Activated naive CD4-positive, alpha-beta T cell treated with anti-CD3 and anti-CD28 coated beads, Interleukin-2, amount 10 ng/mL, durations not matched to agents 7 days and 5 days (primary cell): ENCODE measurements at places on chromosomes 6 and 20.

- H3K27ac ChIP-seq: no peak overlapping the region
- no peaks in the 10 kb centered on the region for H3K27me3 ChIP-seq
- no peak overlapping the region for H3K4me3 ChIP-seq
- no peak for DNase-seq
- peaks cover 57% of the 10 kb centered on the region for H3K36me3 ChIP-seq
Measured at GRCh38 chr6:158743033-158743651, 76.0 kb downstream of the EZR start.

DNA sequence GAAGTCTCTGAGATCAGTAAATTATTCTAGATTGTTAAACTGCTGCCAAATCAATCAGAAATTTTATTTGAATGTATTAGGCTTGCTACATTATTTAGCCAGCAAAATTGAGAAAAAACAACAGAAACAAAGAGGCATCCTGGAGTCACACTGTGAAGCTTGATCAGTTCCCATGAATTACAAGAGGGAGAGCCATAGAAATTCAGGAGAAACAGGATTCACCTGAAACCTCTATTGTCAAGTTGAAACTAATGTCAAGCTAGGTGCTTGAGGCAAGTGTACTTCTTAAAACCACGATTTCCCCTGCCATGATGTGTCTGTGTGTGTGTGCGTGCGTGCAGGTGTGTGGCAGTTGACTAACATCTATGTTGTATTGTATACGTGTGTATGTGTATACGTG, 439.1 kb upstream of the NOX3 start:
- H3K27me3 ChIP-seq: no peaks in the 10 kb centered on the region
- H3K4me3 ChIP-seq: no peak overlapping the region
- no peak overlapping the region for H3K27ac ChIP-seq
- DNase-seq: no peak
- no peaks in the 10 kb centered on the region for H3K36me3 ChIP-seq

GRCh38 chr6:16184129-16184528, 54.3 kb upstream of the GMPR start:
- H3K27me3 ChIP-seq: peaks cover 8% of the 10 kb centered on the region
- peaks cover 24% of the 10 kb centered on the region for H3K36me3 ChIP-seq
- DNase-seq: no peak
- no peak overlapping the region for H3K27ac ChIP-seq
- H3K4me3 ChIP-seq: no peak overlapping the region
- peaks cover 34% of the 10 kb centered on the region for H3K4me1 ChIP-seq

DNA sequence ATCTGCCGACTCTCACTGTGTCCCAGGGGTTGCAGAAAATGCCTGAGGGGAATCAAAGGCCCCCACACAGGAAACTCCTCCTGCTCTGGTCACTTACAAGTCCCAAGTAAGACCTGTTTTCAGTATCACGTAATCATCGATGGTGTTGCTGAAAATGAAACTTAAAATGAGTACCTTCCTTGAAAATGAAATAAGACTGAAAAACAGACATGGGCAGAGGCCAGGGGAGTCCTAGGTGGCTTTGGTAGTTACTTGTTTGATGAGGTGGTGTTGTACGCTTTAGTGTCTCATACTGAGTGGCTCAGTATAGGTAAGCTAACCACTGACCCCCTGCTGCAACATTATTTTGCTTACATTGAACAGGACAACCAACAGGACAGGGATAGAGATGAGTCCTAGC, 43.0 kb upstream of the SYNCRIP start:
- H3K27me3 ChIP-seq: peaks cover 10% of the 10 kb centered on the region
- peaks cover 6% of the 10 kb centered on the region for H3K36me3 ChIP-seq
- H3K4me3 ChIP-seq: no peak overlapping the region
- no peak for DNase-seq
- peaks cover 8% of the 10 kb centered on the region for H3K4me1 ChIP-seq

GRCh38 chr6:39090036-39090435, 24.9 kb downstream of the SAYSD1 start:
- H3K27me3 ChIP-seq: peaks cover 60% of the 10 kb centered on the region
- no peak overlapping the region for H3K27ac ChIP-seq
- DNase-seq: no peak
- H3K4me1 ChIP-seq: no peaks in the 10 kb centered on the region
- H3K4me3 ChIP-seq: no peak overlapping the region

- H3K27ac ChIP-seq: peak overlapping the region; percentile 87
- peak overlapping the region; percentile 38 for H3K4me3 ChIP-seq
- H3K27me3 ChIP-seq: no peaks in the 10 kb centered on the region
- no peak for DNase-seq
Measured at GRCh38 chr20:44993343-44993742, 27.0 kb downstream of the STK4 start.

DNA sequence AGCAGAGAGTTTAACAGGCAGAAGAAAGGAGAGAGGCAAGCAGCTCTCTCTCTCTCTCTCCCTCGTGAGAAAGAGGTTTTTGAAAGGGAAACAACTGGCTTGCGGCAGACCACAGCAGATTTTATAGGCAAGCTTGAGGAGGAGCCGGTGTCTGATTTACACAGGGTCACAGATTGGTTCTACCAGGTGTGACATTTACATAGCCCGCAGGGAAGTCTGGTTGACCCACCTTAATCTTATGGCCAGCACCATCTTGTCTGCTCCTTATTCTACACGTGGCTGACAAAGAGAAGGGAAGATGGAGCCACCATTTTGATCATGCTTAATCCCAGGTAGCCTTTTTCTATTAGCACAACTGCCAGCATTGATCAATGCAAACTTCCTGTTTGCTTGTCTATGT, 65.4 kb downstream of the OR2J2 start:
- H3K27me3 ChIP-seq: peaks cover 7% of the 10 kb centered on the region
- no peak overlapping the region for H3K4me3 ChIP-seq
- no peaks in the 10 kb centered on the region for H3K4me1 ChIP-seq
- H3K27ac ChIP-seq: no peak overlapping the region
- DNase-seq: no peak
- no peaks in the 10 kb centered on the region for H3K36me3 ChIP-seq

- no peak for DNase-seq
- no peak overlapping the region for H3K4me3 ChIP-seq
- H3K36me3 ChIP-seq: no peaks in the 10 kb centered on the region
- H3K27me3 ChIP-seq: peaks cover 4% of the 10 kb centered on the region
- H3K4me1 ChIP-seq: no peaks in the 10 kb centered on the region
- no peak overlapping the region for H3K27ac ChIP-seq
Measured at GRCh38 chr6:154403788-154404187, 47.2 kb upstream of the IPCEF1 start.

DNA sequence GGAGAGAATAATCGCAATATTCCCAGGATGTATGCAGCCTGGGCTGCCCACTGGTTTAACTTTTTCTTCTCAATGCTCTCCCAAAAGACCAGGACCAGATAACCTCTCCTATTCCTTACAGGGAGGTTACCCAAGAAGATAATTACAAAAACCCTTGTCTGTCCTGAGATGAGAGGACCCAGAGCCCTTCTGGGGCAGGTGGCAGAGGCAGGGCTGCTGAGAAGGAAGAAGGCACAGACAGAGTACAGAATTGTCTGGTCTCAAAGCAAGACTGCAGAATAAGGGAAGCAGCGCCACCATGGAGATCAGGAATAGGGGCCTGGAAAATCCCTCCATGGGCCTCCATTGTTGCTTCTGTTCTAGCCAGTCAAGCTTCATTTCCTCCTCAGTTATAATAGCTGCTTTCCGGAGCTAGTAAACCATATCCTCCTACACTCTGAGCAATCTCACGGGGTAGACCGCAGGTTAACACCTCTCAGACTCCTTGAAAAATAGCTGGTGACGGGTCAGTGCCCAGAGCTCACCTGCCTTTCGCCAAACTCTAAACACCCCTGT, 463 bp upstream of the HLA-DMB start:
- peaks cover 6% of the 10 kb centered on the region for H3K36me3 ChIP-seq
- H3K4me3 ChIP-seq: peak overlapping the region; percentile 83
- peaks cover 67% of the 10 kb centered on the region for H3K4me1 ChIP-seq
- H3K27ac ChIP-seq: peak overlapping the region; percentile 97
- peaks cover 6% of the 10 kb centered on the region for H3K27me3 ChIP-seq

GRCh38 chr6:163427498-163428254, 13.2 kb downstream of the QKI start:
- H3K27ac ChIP-seq: no peak overlapping the region
- no peak for DNase-seq
- no peaks in the 10 kb centered on the region for H3K4me1 ChIP-seq
- no peak overlapping the region for H3K4me3 ChIP-seq
- peaks cover 2% of the 10 kb centered on the region for H3K36me3 ChIP-seq

GRCh38 chr6:4853782-4854511, 77.7 kb downstream of the CDYL start:
- H3K4me1 ChIP-seq: peaks cover 11% of the 10 kb centered on the region
- no peaks in the 10 kb centered on the region for H3K36me3 ChIP-seq
- no peak for DNase-seq
- H3K4me3 ChIP-seq: no peak overlapping the region

- no peak overlapping the region for H3K27ac ChIP-seq
- H3K27me3 ChIP-seq: no peaks in the 10 kb centered on the region
- no peak for DNase-seq
- H3K4me3 ChIP-seq: no peak overlapping the region
Measured at GRCh38 chr6:37313723-37314486, 39.9 kb upstream of the RNF8 start.

DNA sequence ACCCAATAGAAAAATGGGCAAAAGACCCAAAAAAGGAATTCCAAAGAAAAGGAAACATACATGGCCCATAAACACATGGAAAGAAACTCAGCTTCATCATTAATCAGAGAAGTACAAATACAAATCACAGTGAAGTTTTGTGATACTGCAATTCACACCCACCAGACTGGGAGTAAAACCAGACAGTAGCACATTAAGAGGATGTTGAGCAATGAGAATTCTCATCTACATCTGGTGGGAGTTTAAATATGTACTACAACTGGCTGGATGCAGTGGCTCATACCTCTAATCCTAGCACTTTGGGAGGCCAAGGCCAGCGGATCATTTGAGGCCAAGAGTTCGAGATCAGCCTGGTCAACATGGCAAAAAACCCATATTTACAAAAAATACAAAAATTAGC, 125.7 kb upstream of the PHACTR1 start:
- peaks cover 2% of the 10 kb centered on the region for H3K4me1 ChIP-seq
- no peak overlapping the region for H3K4me3 ChIP-seq
- H3K36me3 ChIP-seq: no peaks in the 10 kb centered on the region
- DNase-seq: no peak
- peaks cover 11% of the 10 kb centered on the region for H3K27me3 ChIP-seq

DNA sequence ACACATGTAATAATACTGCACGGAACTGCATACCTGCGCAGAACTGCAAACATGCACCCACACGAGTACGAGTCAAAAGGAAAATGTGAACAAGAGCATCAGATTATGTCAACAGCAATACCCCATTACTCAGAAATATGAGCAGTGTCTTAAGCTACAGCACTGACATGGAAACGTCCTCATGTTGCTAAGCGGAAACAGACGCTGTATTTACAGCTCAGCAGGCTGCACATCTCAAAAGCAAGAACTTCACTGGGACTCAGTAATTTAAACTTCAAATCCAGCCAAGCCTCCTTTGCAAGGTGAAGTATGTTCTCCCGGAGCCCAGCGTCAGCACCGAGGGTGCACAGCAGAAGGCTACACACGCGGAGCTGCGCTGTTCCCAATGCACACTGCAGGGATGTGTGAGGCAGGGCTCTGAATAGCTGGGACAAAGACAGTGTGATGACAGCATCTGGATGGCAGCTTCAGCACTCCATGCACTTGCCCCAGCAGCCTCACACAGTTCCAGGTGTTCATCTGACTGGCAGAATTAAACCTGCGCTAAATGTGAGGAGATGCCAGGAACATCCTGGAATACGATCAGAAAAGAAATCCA, 202.8 kb downstream of the WDR27 start:
- no peak for DNase-seq
- no peaks in the 10 kb centered on the region for H3K4me1 ChIP-seq
- H3K36me3 ChIP-seq: no peaks in the 10 kb centered on the region
- H3K27me3 ChIP-seq: no peaks in the 10 kb centered on the region
- no peak overlapping the region for H3K4me3 ChIP-seq

- H3K36me3 ChIP-seq: no peaks in the 10 kb centered on the region
- no peak overlapping the region for H3K27ac ChIP-seq
- no peak for DNase-seq
Measured at GRCh38 chr20:51565298-51566144, 23.0 kb upstream of the NFATC2 start.

DNA sequence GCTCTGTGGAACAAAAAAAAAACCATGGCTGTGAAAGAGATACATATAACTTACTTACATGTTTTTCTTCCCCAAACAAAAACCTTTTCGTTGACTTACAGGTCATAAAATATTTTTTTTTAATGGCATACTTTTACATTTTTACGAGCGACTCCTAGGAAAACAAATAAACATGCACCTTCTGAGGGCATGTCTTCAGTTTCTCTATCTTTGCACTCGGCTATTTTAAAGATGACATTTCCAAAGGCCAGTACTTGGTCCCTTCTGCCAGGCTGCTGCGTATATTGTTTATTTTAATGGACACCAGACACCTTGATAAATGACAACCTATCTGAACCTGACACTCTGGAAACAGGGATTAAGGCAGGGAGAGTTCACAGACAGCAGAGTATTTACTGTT, 49.4 kb downstream of the PIGU start:
- no peak overlapping the region for H3K27ac ChIP-seq
- H3K27me3 ChIP-seq: no peaks in the 10 kb centered on the region
- no peak for DNase-seq
- H3K36me3 ChIP-seq: peaks cover 15% of the 10 kb centered on the region
- H3K4me1 ChIP-seq: no peaks in the 10 kb centered on the region

- no peak for DNase-seq
- H3K36me3 ChIP-seq: no peaks in the 10 kb centered on the region
- peaks cover 3% of the 10 kb centered on the region for H3K4me1 ChIP-seq
- no peak overlapping the region for H3K27ac ChIP-seq
- no peak overlapping the region for H3K4me3 ChIP-seq
- H3K27me3 ChIP-seq: no peaks in the 10 kb centered on the region
Measured at GRCh38 chr6:142953373-142954273, 8.6 kb upstream of the HIVEP2 start.

DNA sequence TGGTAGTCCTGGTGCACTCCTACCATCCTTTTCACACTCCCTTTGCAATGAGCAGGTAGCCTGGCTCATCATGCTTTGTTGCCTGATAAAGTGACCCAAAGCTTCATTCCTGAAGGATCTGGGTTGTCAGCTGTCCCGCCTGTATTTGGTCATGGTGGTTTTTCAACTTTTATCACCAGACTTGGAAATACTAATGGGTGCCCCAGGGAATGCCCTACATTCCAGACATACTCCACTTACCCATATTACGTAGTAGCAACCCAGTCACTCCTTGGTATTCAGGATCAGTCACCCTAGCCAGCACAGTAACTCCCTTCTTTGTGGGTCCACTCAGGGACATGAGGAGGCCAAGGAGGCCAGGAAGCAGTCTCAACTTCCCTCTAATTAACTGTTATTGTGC, 199.2 kb downstream of the MAFB start:
- no peaks in the 10 kb centered on the region for H3K4me1 ChIP-seq
- no peak for DNase-seq
- no peak overlapping the region for H3K4me3 ChIP-seq
